ENCODE measurements at places on chromosomes 3 and 15.

GRCh38 chr3:115875460-115875859 lies 252.2 kb downstream of the GAP43 start:
- DNase-seq: no peak

DNA sequence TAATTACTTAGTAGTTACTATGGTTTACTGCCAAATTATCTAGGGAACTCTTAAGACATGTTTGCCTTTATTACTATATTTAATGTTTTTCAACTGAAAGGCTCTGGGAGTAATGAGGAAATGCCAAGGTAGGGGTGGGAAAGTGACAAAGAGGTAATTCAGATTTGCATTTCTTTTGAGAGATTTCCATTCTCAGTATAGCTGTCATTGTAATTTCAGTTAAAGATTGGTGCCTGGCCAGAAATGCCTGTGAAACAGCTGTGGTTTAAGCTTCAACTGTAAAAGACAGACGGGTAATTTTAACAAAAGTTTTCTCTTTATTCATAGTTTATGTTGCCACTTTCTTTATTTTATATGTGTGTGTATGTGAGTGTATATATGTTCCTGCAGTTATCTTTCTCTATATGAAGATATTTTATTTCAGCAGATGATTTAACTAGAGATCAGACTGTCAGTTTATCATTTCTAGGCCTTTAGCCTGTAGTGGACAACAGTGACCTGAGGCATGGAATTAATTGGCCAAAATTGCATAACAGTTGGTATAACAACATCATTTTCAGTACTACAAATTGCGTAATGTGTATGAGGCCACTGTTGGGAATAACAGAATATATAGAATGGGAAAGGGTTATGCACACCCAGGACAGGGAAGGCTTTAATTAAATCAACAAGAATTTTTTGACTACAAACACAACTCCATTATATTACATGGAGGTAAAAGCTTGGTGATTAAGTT lies 119.0 kb downstream of the BBX start:
- DNase-seq: peak; percentile 56

GRCh38 chr15:40087991-40088928 lies 20.4 kb downstream of the BMF start:
- DNase-seq: peak; percentile 36

- no peak for DNase-seq
Observed at GRCh38 chr15:44219073-44219472, 24.0 kb upstream of the FRMD5 start.

GRCh38 chr3:188720636-188721035 lies 451.1 kb upstream of the TPRG1 start:
- peak; percentile 34 for DNase-seq

DNA sequence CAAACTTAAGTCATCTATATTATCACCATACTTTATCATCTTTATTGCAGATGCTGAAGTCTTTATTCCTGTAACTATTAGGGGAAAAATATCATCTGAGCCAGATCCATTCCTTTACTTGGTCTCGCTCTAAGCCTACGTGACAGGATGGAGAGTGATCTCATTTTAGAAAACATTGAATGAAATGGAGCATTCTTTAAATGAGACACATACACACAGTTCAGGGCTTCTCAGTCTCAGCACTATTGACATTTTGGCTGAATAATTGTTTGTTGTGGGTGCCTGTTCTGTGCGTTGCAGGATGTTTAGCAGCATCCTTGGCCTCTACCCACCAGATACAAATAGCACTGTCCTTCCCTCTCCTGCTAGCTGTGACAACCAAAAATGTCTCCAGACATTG lies 36.2 kb upstream of the PROK2 start:
- DNase-seq: no peak

Measured in fibroblast of gingiva (primary cell).